ENCODE measurements at places on chromosomes 5 and 9.

DNA sequence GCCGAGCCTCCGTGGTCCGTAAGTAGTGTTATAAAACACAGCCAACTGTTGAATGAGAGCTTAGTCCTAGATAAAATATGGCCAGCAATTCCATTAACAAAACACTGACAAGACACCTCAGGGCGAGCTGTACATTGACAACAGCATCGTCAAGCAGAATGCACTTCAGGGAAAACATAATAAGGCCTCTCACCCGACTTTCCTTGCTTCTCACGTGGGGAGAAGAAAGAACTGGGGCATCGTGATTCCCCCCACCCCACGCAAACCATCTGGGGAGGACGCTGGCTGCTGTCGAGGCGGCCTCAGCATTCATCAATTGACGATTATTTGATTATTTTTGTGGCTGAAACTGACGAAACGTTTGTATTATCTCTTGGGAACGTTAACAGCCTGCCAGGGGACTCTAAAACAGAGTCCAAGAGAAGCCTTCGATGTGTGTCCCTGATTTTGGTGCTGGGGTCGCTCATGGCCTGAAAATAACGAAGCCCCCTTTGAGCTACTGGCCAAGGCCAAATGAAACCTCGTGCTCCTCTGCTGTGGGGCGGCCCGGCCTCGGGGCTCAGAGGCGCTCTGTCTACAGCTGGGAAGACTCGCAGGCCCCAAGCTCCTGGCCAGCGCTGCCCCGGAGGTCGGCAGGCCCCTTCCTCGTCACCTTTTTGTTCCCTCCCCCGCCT, 464 bp downstream of the GDF9 start:
- DNase-seq, result no peak

GRCh38 chr9:129412814-129413536, 207.9 kb downstream of the C9orf50 start:
- peak; percentile 16 for DNase-seq

DNA sequence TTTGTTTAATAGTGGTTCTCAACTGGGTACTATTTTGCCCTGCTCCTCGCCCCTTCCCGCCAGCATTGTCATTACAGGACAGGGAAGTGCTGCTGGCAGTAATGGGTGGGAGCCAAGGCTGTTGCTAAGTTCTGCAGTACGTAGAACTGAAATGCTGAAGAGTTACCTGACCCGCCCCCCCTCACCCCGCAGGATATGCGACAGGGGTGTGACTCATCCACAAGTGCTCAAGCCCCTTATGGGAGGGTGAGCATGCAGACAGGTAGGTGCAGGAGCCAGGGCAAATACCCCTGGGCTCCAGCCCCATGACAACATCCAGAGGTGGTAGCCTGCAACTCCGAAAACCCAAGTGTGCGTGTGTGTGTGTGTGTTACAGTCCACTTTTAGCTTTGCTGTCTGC, 35.7 kb downstream of the LRRC70 start:
- DNase-seq, result no peak

DNA sequence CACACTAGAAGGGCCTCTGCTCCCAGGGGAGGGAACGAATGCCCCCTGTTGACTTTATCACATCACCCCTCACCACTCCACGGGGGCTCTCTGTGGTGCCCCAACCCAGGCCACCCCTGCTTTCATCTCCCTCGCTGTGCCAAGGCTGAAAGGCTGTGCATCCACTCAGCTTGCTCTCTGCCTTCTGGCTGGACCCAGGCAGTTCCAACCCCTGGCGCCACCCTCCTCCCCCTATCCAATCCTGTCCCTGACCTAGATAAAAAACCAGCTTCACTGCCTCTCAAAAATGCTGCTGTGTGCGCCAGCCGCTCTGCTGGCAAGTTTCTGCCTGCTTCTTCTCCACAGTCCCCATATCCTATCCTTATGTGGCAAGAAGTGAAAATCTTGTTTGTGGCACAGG, 22.4 kb upstream of the CORO2A start:
- DNase-seq, result no peak

GRCh38 chr5:77709993-77710685, 66.0 kb downstream of the TBCA start:
- DNase-seq, result no peak

- no peak for DNase-seq
Measured at GRCh38 chr5:84393969-84394368, 9.3 kb upstream of the EDIL3 start.

- no peak for DNase-seq
Measured at GRCh38 chr5:26148569-26149107, 889.7 kb downstream of the CDH9 start.

GRCh38 chr9:116928884-116929283, 241.8 kb downstream of the TRIM32 start:
- DNase-seq, result no peak

GRCh38 chr5:41856644-41857491, 13.4 kb downstream of the OXCT1 start:
- DNase-seq, result no peak

DNA sequence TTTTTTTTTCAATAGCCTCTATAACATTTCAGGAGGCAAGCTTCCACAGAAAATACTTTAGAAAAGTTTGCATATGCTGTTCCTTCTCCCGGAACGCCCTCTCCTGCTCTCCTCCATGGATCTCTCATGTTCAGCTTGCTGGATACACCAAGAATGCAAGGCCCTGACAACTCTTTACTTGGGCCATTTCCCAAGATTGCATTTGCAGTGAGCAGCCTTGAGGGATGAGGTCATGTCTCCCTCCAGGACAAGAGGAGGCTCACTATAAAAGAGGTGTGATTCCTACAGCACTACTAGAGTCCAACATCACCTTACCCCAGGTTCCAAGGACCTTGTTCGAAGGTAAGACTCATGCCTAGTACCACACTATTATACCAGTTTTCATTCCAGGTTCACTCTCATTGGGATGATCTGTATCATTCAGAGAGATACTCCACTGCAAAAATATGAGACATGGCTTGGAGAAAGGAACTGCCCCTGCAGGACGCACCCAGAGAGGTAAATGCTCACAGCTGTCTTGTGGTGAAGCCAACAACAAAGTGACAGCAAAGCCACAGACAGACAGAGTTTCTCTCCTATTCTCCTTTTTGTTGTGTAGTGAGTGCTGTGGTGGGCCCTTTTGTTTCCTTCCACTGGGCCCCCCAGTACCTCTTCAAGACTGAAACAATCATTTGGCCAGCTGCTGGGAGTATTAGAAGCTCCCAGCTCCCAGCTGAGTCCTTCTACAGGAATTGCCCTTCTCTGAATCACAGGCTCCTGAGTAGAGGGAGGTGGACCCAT, 151.7 kb upstream of the ZNF366 start:
- no peak for DNase-seq

DNA sequence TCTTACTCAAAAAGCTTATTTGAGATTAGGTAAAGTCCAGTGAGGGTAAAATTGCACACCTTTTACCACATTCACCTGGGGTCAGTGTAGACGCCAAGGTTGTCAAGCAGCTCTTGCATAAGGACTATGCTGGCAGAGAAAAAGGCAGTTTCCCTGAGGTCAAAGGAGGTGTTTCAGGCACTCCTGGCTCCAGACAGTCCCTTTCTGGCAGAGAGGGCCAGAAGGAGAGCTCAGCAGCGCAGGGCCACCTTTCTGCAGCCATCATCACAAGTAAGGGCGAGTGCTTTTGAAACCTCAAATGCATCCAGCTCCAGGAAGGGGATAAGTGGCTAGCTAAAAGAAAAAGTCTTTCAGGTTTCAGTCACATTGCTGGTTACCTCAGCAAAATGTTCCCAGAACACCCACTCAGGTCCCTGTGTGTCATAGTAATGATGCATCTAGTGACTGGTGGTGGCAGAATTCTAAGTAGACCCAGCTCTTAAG, 16.7 kb upstream of the IL13 start:
- DNase-seq, result no peak

DNA sequence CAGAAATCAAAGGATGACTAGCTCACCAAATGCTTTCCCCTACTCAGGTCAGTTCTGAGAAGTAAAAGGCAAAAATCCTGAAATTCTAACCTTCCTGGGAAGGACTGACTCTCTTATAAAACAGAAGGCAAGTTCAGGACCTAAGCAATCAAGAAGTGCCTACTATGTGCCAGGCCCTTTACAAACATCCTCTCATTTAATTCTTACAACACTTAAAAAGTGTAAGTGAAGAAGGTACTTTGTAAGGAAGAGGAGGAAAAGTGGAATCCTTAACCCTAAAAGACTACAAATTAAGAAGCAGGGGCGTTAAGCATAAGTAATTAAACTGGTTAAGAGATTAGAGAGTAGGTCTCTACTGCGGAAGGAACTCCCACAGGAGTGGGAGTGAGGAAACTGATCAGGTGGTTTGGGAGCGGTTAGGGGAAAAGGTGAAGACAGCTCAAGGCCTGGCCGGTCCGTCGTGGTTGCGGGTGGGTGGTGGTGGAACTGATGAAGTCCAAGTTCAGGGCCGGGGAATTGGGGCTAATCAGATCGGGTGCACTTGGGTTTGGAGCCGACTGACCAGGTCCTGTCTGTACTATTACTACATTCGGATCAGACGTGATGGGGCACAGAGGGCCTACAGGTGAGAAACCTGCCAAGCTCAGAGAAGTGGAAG, 839 bp downstream of the MED27 start:
- no peak for DNase-seq

- DNase-seq, result no peak
Measured at GRCh38 chr9:98375138-98375726, 119.8 kb upstream of the TBC1D2 start.

- DNase-seq, result no peak
Measured at GRCh38 chr9:99335280-99335679, 113.2 kb downstream of the SEC61B start.

DNA sequence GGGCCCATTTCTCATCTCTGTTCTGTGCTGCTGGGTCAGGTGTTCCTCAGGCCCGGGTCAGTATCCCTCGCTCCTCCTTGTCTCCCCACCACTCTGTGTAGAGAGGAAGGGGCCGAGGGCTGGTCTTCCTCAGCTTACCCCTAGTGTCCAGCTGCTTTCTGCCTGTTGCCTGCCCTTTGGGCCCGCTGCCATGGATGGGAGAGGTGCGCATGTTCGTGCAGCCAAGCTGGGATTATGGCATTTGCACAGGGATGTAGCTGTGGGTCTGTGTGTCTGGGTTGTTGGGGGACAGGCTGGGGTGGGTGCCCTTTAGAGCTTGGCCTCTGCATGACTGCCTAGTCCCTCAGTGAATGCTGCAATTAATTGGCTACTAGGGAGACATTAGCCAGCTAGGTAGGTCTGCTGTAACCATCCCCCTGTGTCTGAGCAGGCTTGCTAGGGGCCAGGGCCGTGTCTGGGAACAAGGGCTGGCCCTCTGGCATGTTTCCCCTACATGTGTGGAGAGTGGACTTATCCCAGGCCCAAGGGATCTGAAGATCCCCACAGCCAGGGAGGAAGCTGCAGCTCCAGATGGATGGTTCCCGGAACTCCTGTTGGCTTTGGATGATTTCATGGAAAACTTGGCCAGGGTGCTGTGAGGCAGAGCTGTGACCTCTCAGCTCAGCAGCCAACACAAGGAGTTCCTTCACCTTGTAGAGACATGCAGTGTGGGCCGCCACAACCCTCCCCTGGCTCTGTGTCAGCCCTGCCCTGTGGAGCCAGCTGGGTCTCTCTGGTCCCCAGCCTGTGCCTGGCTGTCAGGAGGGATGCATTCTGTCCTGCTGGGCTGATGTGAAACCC, 161.9 kb downstream of the MACROH2A1 start:
- DNase-seq, result no peak

GRCh38 chr5:37043693-37044092, 167.1 kb downstream of the NIPBL start:
- no peak for DNase-seq

DNA sequence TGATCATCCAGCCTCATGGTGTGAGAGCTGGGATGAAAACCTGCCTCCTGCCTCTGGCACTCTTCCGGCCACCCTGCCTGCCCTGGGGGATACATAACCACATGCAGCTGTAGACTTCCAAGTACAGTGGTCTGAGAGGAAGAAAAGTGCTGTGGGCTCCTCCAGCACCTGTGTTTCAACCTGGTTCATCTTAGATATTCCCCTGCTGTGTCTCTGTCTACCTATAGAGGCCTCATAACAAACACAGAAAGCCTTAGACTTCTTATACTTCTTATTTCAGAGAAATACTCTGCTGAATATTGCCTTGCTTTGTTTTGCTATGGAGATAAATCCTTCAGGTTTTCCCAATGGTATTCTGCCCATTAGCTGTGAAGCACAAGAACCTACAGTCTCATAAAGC, 19.6 kb upstream of the TNFAIP8 start:
- no peak for DNase-seq

GRCh38 chr5:159398936-159399335, 68.6 kb upstream of the IL12B start:
- no peak for DNase-seq

- no peak for DNase-seq
Measured at GRCh38 chr9:134894136-134894860, 13.7 kb downstream of the FCN2 start.

DNA sequence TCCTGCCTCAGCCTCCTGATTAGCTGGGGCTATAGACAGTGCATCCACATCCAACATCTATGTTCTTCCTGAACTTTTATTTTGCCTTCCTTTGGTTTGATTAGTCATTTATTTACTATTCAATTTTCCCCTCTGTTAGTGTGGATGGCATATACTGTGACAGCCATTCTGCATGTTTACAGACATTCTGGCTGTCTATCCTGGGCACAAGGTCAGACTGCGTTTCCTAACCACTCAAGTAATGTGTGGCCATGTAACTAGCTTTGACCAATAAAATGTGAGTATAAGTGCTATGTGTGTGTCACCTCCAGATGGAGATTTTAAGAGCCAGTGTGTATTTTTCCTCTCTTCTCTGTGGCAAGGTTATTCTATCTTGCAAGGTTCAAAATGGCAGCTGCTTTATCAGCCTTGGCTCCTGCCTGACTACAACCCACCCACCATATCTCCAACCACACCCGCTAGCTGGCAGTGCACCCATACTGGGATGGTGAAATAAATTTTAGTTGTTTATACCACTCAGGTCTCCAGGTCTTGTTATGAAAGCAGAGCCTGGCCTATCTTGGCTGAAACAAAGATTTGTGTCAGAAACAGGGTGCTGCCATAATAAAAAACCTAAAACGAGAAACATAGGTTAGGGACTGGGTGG, 32.2 kb downstream of the PDE6A start:
- DNase-seq, result no peak

DNA sequence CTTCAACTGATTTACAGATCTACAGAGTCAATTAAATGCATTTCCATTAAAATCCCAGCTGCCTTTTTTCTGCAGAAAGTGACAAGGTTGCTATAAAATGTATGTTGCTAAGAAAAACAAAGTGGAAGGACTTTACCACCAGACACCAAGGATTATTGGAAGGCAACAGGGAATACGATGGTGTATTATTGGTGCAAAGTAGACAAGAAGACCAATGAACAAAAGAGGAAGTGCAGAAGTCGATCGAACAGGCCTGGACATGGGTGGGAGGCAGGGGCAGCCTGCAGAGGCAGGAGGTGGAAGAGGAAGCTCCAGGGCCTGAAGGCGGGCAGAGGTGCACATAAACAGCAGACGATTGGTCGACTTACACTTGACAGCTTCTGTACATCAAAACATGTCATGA, 10.6 kb upstream of the SLC6A19 start:
- no peak for DNase-seq

DNA sequence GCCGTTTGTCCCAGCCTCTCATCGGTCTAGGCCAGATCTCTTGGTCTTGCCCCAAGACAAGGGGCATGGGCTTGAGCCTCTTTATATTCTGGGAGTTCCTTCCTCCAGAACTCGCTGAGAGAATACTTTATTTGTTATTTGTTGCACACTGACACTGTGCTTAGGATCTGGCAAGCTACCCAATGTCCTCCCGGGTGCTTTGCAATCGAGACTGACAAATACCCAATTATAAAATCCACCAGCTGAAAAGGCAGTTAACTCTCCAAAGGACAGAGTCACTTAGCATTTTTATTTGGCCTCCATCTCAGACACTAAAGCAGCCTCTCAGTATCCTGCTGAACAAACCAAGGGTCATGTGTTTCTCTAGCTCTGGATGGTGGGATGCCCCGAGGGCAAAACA, 500.2 kb upstream of the DAP start:
- no peak for DNase-seq

- DNase-seq, result no peak
Measured at GRCh38 chr5:77003246-77003645, 27.0 kb upstream of the AGGF1 start.

All from GF-D8 (cell line).